ENCODE measurements at places on chromosomes 12 and 14.

DNA sequence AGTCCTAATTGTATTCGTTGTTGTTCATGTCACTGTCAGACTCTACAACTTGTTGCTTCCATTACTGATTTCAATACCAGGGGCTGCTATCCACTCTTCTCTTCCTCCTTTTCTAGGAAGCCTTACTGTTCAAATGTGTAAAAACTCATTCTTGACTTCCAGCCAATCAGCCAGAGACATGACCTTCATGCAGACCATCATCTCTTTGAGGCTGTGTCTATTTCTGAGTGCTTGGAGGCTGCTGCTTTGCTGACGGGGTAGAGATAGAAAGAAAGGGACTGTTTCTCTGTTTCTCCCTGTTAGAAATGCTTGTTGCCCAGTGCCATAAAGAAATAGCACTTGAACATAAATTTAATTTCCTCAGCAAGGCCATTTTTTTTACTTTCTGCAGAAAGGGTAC is 282.9 kb downstream of the RGS6 start:
- no peak for DNase-seq

DNA sequence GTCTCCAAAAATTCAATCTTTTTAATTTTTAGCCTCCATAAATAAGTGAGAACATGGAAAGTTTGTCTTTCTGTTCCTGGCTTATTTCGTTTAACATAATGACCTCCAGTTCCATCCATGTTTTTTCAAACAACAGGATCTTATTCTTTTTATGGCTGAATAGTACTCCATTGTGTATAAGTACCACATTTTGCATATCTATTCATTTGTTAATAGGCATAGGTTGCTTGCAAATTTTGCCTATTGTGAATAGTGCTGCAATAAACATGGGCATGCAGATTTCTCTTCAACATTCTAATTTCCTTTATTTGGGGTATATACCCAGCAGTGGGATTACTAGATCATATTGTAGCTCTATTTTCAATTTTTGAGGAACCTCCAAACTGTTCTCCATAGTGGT is 16.1 kb upstream of the PAH start:
- no peak for DNase-seq

DNA sequence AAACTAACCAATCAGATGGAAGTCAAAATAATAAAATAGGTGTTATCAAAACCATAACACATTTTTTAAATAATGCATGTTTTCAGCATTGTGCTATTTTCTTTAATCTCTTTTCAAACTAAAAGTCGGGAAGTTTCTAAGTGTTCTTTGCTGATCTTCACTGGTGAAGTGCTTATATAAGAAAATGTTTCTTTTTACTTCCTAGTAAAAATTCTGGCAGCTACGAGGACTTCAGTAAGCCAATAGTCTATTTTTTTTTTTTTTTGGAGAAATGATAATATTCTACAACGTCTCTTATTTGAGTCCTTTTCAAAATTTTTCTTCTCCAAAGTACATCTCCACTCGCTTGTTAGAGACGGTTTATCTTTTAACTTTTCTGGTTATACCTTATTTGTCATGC is 448.0 kb downstream of the SLC6A15 start:
- DNase-seq: no peak

- peak; percentile 23 for DNase-seq
These were observed 323.5 kb downstream of the DAD1 start for GRCh38 chr14:22265319-22266141.

Measured in inflammatory macrophage treated with lipopolysaccharide for 4 hours (primary cell).